A549 treated with dexamethasone at 1 μM for 4 hours (cell line): ENCODE measurements at places on chromosomes 2 and 18. TPM values are rescaled to one million over a fixed set of nuclear protein-coding genes. Genes with fewer than 3 reads are reported as not detected.

The ST8SIA3 gene
- total RNA-seq = not detected in 5 replicates

The FOXI3 gene
- 0.03 to 0.05 TPM (median 0.04 TPM) in 3 of 5 replicates, not detected in the others for total RNA-seq

The CRYBA2 gene
- total RNA-seq = 0.31 TPM in 1 of 5 replicates, not detected in the others

The PDE1A gene
- 0.17 to 0.33 TPM (median 0.26 TPM) in 5 replicates for total RNA-seq

The ADCYAP1 gene
- total RNA-seq = not detected in 5 replicates
